CD8-positive, alpha-beta T cell (primary cell): ENCODE measurements at places on chromosomes 6 and 20.

DNA sequence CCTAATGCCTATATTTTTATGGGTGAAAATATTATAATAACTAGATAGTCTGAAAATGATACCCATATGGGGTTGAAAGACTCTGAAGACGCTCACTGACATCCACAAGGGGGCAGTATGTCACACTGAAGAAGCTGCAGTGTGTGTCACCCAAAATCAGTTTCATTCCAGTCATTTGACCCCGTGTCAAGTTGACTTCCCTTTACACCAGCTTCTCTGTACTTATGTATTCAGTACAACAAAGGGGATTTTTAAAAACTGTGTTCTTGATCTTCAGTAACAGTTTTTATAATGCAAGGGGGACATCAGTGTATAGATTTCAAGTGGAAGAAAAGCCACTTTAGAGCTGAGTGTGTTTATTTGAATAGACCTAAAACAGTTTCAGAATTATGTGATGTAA lies 19.3 kb downstream of the FAXC start:
- DNase-seq: peak; percentile 60

GRCh38 chr6:146700078-146700686 lies 101.4 kb downstream of the ADGB start:
- peak; percentile 42 for DNase-seq

DNA sequence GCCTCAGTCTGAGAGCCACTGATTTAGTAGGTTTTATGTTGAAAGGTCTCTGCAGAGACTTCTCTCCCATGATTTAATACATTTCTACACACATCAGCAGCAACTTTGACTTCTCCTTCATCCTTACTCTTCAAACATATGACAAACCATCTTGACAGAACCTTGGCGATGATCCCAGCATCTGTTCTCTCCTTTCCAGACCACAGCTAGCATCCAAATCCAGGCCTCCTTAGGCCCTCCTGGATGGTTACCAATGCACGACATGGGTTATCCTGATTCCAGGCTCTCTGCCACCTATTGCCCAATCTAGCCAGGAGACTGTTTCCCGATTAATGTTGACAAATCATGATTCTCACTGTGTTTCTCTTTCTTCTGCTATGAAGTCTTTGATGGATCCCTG lies 16.8 kb downstream of the LAMA4 start:
- no peak for DNase-seq

- no peak for DNase-seq
Observed at GRCh38 chr6:76940191-76940590, 523.1 kb downstream of the HTR1B start.

DNA sequence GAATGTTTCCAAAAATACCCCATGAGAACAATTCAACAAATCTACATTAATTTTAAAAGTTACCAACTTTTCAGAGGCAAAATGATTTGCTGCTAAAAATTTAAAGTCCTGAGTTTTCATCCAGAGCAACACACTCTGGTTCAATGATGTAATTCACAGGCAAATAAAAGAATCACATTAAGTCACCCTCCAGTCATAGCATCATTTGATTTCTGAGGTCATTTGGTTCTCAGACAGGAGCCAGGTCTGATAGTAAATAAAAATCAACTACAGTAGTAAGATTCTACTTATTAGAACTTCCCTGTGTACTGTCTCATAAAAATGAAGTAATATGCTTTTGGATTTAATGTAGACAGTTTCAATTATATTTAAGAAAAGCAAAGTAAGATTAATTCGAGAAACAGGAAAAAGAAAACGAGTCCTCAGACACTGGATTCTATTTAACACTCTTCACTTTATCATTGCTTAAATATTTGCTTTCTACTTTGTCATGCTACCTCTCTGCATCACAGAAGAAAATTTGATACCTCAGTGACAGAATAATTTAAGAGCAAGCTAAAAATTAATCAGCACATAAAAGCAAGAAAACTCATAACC lies 25.8 kb downstream of the MAP7 start:
- no peak for DNase-seq

- no peak for DNase-seq
Observed at GRCh38 chr6:41649596-41649995, 11.3 kb downstream of the MDFI start.

DNA sequence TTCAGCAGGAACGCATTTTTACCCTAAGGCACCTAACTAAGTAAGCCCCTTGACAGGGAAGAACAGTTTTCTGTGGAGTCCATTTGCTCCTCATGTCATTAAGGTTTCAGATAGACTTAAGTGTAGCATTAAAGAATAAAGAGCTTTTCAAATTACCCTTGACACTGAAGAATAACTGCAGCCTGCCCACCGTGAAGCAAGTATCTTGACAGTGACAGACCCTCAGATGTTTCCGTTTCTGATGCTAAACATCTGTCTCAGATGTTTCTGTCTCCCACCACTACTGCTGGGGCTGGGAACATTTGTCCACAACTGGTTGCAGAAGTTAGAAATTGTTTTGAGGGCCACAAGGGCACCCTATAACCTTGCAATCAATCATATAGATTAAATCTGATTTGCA lies 50.0 kb downstream of the SNAP25 start:
- no peak for DNase-seq

GRCh38 chr6:72941263-72941662 lies 284.0 kb downstream of the KHDC1L start:
- no peak for DNase-seq

DNA sequence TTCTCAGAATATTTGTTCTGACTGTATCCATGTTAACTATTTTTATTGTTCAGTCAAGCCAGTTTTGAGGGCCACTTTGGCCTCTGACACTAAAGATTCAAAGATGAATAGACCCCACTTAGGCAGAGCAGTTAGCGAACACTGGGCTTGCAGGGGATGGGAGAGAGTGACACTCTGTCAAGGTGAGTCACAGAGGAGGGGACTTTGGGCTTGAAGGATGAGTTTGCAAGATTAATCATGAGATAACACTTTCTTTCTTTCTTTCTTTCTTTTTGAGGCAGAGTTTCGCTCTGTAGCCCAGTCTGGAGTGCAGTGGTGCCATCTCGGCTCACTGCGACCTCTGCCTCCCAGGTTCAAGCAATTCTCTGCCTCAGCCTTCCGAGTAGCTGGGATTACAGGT lies 46.4 kb downstream of the SPATA2 start:
- DNase-seq: no peak

DNA sequence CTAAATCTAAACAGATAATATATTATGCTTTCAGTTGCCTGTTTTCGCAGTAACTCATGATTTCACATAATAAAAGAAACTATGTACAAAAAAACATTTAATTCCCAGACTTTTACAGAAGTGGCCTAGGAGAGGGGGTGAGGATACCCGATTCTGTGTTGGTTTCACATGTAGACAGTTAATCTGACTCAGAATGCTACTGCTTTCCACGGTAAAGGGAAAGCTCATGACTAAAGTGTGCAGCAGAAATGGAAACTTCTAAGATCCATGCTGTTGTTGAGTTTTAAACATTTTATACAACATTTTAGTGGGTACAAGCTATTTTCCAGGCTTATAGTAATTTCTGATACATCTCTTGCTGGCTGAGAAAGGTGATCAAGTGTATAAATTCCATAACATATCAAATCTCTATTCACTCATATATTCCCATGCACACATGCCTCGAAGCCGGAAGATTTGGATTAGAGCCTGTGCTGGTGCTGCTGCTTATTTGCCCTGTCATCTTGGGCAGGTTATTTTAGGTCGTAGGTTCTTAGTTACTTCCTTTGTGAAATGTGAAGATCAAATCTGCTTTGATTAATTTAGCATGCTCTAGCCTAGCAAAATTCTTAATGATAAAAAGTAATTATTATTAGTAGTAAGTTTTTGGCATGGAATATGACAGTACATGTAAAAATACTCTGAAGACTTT lies 896.7 kb upstream of the MAP3K7 start:
- DNase-seq: no peak

GRCh38 chr6:46032110-46032998 lies 16.7 kb upstream of the CLIC5 start:
- DNase-seq: no peak

- no peak for DNase-seq
Observed at GRCh38 chr6:126530775-126531174, 190.9 kb downstream of the CENPW start.

GRCh38 chr6:169559592-169559991 lies 142.2 kb downstream of the WDR27 start:
- DNase-seq: no peak

DNA sequence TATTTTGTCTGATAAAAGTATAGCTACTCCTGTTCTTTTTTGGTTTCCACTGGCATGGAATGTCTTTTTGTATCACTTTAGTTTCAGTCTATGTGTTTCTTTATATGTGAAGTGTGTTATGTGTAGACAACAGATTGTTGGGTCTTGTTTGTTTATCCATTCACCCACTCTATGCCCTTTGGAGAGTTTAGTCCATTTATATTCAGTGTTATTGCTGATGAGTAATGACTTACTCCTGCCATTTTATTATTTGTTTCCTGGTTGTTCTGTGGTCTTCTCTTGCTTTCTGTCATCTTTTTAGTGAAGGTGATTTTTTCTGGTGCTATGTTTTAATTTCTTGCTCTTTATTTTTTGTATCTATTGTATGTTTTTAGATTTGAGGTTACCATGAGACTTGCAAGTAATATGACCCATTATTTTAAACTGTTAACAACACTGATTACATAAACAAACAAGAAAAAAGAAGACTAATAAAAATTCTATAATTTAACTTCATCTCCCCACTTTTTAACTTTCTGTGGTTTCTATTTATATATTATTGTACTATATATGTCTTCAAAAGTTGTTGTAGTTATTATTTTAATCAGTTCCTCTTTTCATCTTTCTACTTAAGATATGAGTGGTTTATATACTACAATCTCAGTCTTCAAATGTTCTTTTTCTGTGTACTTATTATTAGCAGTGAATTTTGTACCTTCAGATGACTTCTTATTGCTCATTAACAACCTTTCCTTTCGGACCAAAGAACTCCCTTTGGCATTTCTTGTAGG lies 323.4 kb downstream of the BTBD9 start:
- DNase-seq: no peak
